Lower lobe of right lung (tissue), 2 donors: ENCODE measurements at places on chromosomes 2 and 18.

- no peak for DNase-seq
These were observed 151.8 kb downstream of the MBP start for GRCh38 chr18:76980663-76981395.

- DNase-seq, result no peak
These were observed 594.8 kb upstream of the ZEB2 start for GRCh38 chr2:145114726-145115125.

GRCh38 chr2:109407276-109408042 lies 206.3 kb downstream of the SEPTIN10 start:
- DNase-seq, result no peak

- peak; percentile 59 for DNase-seq
These were observed 31.1 kb downstream of the NAB1 start for GRCh38 chr2:190679813-190680591.

DNA sequence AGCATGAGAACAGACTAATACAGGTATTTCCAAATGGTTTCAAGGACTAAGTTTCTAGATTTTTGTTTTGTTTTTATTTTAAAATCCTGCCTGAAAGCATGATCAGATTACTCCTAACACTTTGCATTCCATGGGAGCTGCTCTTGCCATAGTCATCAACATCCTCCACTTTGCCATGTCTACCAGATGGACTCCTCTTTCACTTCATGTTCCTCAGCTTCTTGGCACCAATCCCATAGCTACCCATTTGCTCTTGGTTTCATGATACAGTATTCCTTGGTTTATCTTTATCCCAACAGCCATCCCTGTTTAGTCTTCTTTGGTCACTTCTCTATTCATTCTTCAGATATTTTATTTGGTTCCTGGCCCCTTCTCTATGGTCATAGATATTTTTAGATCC lies 154.2 kb upstream of the CCDC195 start:
- no peak for DNase-seq

DNA sequence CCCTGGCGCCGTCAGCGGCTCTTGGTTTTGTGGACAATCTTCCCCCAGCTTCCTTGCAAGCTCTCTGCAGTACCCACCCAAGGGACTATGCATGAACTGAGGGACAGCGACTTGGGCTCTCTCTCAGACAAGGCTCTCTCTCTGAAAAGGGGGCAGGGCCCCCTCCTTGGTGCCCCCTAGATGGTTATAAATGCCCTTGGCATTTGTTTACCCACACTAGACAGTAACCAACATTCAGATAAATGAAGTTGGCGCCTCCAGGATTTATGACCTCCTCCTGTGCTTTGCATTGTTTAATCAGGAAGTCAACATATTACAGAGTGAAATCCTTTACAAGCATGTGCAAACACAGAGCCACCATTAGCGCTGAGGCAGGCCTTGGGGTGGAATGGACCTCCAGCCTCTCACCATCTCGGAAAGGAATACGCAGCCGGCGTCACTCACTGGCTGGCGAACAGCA lies 547.4 kb upstream of the ID2 start:
- DNase-seq, result no peak

- no peak for DNase-seq
These were observed 42.4 kb downstream of the THUMPD2 start for GRCh38 chr2:39736640-39737039.

- peak; percentile 76 for DNase-seq
These were observed 64.9 kb downstream of the DNMT3A start for GRCh38 chr2:25276569-25277465.

DNA sequence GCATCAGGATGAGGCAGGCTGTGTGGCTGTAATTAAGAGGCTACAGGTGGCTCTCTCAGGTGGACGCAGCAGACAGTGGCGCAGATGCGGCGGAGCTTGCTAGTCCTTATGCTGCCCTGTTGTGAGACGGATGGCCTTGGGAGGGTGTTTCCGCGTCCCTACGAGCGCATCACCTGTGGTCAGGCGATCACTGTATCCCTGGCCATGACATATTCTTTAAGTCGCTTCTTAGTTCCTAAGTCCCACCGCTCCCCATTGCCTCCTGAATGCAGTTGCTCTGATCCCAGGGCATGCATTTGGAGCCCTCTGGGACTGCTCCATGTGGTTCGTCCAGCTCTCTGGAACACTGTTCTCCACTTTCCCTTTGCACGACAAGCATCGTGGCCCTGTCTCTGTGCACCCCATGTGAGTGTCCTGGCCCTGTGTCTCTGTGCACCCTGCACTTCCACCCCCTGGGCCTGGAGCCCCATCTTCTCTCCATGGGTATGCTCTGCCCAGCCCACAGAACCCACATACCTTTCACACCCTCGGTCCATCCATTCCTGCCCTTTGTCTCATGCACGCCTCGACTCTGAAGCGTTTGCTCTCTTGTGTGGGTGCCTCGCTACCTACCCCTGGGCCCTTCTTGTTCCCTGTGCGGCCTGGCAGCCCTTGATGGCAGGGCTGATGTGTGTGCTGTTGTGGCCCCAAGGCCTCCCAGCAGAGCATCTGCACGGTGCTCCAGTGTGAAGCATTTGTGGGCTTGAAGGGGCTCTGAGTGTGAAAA lies 74.4 kb downstream of the SH3RF3 start:
- DNase-seq, result no peak
